ENCODE measurements at places on chromosomes 12 and 14.

DNA sequence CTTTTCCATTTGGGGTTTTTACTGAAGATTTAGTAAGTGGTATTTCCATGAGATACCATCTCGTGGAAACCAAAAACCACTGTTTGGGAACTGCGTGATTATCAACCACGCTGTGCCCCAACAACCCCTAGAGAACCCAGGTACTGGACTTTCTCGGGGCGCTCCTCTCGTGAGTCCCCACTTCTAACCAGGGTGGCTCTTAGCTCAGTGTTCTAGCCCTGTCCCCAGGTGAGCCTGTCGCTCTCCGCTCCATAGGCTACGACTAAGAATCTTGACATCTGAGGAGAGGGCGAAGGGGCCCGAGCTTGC lies 686 bp downstream of the MCRS1 start:
- DNase-seq = no peak

DNA sequence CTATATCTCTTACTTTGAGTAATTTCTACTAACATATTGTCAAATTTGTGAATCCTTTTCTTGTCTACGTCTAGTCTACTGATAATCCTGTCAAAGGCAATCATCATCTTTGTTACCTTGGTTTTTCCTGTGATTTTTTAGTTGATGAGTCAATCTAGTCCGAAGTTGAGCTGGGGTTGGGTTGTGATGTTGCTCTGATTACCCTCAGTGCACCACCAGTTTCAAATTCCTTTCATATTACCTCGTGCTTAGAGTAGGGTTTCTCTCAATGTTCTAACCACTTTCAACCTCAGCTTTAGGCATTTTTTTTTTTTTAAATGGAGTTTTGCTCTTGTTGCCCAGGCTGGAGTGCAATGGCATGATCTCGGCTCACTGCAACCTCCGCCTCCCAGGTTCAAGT lies 186.8 kb downstream of the BTG1 start:
- DNase-seq = no peak

DNA sequence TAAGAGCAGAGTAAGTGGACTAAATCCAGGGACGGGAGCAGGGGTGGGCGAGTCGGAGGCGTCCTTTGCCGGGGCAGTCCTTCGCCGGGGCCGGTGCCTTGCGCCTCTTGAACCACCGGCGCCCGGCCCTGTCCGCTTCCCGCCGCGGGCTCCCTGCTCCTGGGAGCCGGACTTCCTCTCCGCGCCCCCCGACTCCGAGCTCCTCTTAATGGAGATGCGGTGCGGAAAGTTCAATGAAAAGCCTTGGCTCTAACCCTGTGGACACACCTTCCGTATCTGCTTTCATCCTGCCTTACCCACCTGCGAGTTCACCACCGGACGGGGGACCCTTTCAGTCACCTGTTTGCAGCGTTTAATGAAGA lies 412 bp downstream of the FGFR1OP2 start:
- no peak for DNase-seq

DNA sequence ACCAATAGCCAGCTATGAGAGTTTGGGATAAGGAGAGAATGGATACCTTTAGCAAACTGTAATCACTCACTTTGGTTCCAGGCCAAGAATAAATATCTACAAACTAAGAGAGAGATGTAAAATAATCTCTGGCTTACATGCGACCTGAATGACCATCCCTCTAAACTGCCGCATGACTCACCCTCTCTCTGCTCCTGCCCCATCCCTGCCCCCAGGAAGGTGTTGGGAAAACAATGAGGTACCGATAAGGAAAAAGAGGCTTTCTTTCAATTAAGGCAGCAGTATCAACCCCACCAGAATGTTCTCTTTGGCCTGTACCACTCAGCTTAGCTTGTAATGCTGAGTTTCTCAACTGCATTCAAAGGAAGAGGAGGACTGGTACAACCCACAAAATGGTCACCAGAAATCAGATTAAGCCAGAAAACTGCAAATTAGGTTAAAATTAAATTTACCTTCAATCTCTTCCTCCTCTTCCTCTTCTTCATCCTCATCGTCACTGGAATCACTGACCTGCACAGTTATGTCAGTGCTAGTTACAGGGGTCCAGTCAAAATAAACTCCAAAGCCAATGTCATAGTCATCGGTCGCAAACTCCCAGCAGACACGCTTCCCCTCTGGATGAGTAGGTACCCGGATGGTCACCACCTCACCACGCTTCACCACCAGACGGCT lies 22.0 kb downstream of the GSTZ1 start:
- no peak for DNase-seq

DNA sequence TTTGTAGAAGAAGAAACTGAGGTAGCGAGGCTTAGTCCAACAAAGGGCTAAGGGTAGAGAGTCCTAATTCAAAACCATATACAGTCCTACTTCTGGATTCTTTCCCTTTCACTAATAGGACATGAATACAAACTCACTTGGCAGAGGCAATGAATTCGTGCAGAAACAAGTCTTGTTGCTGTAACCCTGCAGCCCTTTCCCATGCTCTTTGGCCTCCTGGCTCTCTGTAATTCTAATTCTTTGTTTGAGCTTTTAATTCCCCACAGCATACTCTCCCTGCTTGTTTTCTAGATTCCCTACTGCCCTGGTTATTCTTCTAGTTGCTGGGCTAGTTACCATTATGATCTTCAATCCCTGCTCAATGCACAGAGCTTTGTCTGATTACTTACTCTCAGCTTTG lies 381.4 kb downstream of the ETNK1 start:
- DNase-seq = no peak

Data from NCI-H748 treated with DMSO at 0.1 percent for 48 hours (cell line).